Stimulated activated CD4-positive, alpha-beta T cell treated with anti-CD3 and anti-CD28 coated beads, Interleukin-4, amount 100 ng/mL, for 4 hours (primary cell): ENCODE measurements at places on chromosomes 11 and 22.

DNA sequence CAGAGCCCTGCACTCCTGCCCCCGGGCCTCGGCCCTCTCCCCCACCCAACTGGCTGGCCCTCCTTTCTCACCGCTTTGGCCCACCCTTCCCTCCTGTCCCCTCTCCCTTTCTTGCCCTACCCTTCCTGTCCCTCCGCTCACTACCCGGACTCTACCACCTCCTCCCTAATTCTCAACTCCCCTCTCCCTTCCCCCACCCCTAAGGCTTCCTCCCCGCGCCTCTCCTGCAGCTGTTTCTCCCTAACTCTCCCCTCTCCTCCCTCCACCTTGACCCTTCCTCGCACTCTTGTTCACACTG is 421 bp downstream of the SLC15A3 start:
- DNase-seq = no peak

DNA sequence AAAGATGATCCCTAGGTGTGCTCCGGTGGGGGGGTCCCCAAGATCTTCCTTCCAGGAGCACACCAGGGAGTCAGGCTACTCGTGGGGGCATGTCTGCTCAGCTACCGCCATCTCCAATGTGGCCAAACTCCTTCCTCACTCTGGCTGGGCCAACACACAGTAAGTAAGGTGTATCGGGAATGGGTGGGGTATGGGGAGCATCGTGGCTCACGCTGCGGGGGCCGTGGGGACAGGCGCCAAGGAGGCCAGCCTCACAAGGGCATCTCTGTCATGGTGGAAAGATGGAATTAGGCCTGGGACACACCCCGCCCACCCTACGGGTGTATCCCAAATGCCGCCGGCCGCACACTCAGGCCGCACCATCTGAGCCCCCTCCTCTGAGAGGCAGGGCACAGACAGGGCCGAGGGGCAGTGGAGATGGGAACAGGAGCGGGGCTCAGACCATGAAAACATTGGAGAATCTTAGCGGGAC is 8.3 kb downstream of the IGF2 start:
- no peak for DNase-seq

GRCh38 chr22:30922151-30922611 is 46.4 kb downstream of the MORC2 start:
- peak; percentile 79 for DNase-seq

DNA sequence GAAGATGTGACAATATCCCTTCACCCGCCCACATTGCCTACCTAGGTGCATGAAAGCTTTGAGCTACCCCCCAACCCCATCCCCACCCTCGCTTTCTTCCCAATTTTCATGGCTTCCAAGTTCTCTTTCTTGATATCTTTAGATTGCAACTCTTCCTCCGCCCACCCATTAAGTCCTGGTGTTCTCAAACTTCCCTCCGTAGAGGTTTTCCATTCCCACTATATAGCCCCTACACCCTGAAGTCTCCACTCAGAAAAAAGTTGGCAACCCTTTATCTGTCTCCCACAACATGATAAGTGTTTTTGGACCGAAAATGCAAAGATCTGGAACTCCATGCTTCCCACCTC is 572 bp downstream of the ZNF70 start:
- no peak for DNase-seq

DNA sequence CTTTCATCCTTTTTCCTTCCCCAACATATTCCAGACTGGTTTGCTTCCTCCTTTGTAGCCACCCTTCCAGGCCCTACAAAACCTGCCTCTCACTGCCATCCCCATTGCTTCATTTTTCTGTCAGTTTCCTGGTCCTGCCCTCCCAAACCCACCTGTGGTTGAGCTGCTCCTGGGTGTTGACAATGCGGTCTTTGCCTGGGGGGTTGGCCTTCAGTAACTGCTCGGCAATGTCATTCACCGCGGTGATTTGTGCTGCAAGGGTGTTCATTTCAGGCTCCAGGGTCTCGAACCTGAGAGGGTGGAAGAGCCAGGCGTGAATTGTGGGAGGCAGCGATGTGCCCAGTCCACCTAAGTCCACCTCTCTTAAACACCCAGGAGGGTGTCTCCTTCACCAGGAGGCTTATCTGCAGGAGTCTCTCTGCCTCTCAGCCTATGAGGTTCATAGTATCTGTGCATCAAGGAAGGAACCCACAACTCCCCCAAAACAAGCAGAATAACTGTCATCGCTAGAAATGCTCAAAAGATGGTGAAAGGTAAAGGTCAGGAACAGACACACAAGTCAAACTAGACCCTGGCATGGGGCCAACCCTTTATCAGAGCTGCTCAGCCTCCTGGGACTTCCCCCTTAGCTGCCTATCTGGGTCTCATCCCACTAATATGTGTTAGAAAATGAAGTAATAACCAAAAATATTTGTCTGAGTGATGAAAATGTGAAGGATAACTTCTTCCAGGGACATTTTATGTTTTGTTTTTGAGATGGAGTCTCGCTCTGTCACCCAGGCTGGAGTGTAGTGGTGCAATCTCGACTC is 23.9 kb upstream of the RBM4B start:
- DNase-seq = no peak

DNA sequence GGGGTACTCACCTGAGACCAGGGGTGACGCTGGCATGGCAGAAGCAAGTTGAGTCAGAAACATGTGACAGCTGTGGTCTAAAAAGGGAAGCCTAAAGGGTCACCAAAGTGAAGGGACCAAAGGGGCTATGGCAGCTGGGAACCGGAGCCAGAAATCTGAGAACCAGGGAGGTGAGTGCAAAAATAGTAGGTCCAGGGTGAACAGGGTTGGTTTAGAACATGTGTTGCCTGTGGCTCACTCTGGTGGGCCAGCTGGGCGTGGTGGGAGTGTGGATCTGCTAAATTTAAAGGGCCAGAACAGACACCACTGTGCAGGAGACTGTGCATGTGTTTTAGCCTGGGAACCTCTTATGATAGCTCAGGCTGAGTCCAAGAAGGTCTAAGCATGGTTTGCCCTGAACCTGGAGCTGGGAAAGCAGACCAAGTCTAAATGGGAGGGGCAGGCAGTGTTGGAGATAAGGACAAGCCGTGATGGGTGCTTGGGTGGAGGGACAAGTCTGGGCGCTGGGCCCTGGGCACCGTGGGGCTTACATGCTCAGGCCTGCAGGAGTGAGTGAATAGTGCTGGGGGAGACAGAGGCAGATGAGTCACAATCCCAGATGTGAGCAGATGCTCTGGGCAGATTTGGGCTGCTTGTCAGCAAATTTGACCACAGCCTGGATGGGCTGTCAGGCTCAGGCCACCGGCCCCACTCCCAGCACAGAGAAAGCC is 41.4 kb upstream of the ZBED5 start:
- no peak for DNase-seq

GRCh38 chr22:20486229-20486628 is 9.4 kb downstream of the KLHL22 start:
- DNase-seq = no peak

DNA sequence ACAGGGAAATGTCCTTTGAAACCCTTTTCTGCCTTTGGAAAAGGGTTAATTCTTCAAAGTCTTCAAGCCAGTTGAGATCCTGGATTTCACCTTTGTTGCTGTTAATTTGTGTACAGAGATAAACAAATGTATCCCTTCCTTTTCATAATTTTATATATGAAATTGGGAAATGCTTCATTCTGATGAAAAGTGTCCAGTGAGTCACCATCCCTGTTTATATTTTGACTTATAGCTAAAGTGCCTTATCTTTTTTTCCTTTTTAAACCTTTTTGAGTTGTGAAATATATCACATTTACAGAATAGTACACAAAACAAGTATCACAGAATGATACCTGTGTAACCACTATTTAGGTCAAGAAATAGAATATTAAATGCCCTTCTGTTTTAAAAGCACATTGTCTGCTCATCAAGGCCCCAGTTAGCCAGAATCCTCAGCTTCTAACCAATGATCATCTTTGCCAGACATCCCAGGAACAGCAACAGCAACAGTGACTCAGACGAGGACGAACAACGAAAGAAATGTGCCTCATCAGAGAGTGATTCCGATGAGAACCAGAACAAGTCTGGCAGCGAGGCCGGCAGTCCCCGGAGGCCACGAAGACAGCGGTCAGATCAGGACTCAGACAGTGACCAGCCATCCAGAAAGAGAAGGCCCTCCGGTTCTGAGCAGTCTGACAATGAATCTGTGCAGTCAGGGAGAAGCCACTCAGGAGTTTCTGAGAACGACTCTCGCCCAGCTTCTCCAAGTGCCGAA is 27.3 kb downstream of the CTR9 start:
- DNase-seq = no peak

DNA sequence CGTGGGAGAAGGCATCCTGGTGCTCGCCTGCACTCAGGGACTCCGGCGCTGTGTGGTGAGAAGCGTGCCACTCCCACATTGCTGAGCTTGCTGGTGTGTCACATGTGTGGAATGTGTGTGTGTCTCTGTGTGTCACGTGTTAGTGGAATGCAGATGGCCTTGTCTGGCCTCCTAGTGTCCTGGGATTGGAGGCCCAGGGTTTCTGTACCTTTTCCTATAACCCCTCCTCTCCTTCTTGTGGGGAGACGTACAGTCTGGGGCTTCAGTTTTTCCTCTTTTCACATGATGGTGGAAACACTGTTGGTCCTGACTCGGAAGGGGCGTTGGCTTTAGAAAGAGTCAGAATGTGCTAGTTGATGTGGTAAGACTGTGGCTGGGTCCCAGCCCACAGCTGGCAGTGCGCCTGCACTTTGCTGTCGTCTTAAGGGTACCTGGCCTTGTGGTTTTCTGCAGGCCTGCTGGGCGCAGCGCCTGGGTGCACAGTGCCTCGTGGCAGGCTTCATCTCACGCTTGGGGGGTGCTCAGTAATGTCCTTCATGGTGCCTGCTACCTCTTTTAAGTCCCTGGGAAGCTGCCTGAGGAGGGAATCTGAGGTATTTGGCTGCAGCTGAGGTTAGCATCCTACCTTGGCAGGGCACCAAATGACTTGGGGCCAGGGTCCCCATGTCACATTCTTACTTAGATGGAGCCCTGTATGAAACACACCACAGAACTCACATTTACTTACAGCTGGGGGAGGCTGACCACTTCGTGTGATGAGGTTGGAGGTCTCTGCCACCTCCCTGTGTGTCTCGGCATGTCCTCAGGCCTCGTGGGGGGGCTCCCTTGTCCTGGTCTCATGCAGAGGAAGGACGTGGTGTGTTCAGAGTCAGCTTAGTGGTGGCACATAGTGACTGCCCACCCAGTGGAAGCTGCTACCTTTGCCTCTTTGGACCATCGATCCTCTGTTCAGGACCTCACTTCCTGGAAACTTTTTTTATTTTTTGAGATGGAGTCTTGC is 61.9 kb downstream of the MED15 start:
- peak; percentile 61 for DNase-seq
